Foreskin fibroblast (primary cell): ENCODE measurements at places on chromosomes 6 and 20.

DNA sequence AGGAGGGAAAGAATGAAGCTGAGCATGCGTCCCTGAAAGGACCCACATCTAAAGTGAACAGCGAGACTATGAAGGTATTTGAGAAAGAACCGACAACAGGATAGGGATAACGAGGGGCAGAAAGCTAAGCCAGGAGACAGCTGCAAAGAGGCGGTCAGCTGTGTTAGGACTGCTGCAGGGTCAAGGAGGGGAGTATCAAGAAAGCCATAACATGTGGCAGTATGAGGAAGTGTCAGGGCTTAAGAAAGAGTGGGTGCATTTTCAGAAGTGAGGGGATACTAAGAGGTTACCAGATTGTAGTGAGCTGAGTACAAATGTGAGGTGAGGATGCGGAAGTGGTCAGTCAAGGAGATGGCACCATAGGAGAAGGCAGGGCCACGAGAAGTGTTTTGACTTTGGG lies 21.2 kb downstream of the MYLIP start:
- no peak for DNase-seq

DNA sequence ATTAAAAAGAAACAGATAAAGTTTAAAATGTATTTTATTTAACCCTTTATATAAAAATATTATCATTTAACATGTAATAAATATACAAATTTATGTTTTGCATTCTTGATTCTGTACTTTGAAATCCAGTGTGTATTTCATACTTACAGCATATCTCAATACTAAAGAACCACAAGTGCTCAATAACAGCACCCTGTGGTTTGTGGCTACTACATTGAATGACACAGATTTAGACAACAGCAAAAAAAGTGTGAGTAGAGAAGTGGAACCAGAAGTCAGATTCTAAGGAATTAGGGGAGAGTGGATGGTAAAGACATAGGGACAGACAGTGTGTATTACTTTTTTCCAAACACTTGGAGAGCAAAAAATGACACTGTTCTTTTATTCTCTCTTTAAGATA lies 524.5 kb downstream of the BMP2 start:
- DNase-seq, result no peak

DNA sequence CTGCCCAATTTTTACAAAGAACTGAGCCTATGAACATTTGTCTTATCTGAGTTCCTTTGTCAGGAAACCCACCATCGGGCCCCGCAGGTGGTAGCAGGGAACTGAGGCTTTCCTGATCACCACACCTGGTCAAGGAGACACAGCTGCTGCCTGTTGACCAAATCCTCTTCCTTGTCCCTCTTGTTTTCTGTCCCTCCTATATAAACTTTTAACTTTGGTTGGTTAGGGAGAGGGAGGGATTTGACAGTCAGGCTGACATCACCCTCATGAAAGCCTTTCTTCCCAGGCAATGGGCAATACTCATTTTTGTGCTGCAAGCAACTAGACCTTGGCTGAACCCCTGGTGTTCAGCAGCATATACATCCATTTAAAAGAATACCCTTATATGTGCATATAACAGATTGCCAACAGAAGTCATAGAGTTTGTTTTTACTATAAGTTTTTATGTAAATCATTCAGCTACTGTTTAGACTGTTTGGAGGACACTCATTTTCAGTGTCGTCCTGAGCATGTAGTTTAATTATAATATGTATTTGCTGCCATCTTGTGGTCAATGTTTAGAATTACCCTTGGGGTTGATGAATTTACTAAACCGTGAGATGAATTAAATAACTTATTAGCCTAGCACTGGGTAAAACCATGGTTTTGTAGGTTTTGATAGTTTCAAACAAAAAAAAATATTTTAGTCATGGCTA lies 17.0 kb downstream of the CRISP1 start:
- DNase-seq, result peak; percentile 41

GRCh38 chr20:8057871-8058270 lies 38.3 kb upstream of the TMX4 start:
- no peak for DNase-seq

- no peak for DNase-seq
These were observed 143.6 kb upstream of the ZNF184 start for GRCh38 chr6:27616328-27617045.

DNA sequence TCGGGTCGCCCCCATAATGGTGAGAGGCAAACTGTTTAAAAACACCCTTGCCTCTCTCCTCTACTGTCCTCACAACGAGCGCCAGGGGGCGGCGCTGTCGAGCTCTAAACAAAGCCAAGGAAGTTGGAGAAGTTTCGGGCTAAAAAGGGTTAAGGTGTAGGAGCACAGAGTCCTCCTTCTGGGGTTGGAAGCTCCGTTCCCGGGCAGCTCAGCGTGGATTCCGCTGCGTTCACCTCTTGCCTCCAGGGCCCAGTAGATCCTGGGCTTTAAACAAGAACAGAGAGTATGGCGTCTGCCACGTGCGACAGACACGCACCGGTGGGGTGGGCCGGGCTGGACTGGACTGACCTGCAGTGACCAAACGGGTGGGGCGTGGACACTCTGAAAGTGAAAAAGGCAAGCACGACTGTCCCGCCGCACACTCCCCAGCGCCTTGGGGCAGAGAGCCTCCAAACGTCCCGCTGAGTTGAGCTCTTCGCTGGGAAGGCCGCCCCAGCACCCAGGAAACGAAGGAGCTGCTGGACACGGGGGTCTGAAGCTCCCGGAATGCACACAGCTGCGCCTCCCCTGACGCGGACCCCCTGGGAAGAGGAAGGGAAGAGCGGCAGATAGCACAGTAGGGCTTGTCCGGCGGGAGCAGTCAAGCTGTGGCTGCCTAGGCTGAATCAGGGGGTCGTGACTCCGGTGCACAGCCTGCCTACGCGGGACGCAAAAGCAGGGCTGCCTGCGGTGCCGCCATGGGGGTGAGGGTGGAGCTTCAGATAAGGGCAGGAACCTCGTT lies 1.6 kb upstream of the THBD start:
- DNase-seq, result peak; percentile 89

- DNase-seq, result no peak
These were observed 43.8 kb downstream of the MAP3K4 start for GRCh38 chr6:161035182-161035980.

- DNase-seq, result no peak
These were observed 406.1 kb upstream of the MARCKS start for GRCh38 chr6:113451049-113451448.

DNA sequence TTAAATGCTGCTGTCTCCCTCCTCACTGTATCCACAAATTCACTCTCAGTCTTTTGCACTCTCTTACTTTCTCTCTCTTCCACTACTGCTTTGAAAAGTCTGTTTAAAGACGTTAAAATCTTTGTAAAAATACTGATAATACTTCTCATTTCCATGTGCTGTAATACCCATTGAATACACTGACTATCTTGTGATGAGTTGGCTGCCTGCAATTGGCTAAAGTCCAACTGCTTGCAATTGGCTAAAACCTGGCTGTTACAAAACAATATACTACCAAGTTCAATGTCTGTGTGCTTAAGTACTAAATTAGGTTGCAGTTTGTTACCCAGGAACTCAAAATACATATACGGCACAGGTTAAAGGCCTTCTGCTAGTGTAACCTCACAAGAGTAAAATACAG lies 264.8 kb downstream of the THBS2 start:
- peak; percentile 75 for DNase-seq

DNA sequence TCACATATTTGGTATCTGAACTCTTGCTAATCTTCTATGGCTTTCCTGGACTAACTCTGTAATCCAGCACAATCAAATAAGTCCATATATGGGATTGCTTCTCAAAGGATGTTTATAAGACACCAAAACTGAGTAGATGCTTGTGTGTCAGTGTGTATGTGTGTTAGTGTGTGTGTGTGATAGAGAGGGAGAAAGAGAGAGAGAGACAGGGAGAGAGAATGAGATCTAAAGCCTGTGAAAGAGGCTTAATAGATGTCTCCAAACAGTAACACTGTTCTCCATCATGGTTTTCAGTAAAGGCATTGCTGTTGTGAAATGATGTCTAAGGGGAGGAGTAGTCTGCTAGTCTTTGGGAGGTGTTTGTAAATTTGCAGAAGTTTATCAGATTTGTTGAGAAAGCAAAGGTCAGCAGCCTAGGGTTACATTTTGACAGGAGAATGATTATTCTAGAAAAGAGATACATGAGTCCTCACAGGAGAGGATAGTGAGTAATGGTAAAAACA lies 73.9 kb upstream of the MLIP start:
- DNase-seq, result no peak

GRCh38 chr6:39867592-39867991 lies 66.7 kb downstream of the MOCS1 start:
- no peak for DNase-seq

DNA sequence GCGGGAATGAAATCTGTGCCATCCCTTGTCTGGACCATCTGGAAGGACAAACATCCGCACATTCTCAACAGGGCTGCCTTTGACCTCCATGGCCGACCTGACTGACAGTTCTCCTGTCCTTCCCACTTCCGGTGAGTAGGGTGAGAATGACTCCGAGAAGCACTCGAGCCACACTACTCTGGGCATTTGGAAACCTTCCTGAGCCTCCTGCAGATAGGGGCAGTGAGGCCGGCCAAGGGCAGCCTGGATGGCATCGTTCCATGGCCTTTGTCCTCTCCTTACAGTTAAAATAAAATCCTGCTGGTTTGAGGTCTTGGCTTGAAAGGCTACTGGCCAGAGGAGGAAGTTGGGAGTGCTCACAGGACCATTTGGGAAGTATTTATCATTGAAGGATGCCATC lies 70.9 kb upstream of the QKI start:
- DNase-seq, result no peak

DNA sequence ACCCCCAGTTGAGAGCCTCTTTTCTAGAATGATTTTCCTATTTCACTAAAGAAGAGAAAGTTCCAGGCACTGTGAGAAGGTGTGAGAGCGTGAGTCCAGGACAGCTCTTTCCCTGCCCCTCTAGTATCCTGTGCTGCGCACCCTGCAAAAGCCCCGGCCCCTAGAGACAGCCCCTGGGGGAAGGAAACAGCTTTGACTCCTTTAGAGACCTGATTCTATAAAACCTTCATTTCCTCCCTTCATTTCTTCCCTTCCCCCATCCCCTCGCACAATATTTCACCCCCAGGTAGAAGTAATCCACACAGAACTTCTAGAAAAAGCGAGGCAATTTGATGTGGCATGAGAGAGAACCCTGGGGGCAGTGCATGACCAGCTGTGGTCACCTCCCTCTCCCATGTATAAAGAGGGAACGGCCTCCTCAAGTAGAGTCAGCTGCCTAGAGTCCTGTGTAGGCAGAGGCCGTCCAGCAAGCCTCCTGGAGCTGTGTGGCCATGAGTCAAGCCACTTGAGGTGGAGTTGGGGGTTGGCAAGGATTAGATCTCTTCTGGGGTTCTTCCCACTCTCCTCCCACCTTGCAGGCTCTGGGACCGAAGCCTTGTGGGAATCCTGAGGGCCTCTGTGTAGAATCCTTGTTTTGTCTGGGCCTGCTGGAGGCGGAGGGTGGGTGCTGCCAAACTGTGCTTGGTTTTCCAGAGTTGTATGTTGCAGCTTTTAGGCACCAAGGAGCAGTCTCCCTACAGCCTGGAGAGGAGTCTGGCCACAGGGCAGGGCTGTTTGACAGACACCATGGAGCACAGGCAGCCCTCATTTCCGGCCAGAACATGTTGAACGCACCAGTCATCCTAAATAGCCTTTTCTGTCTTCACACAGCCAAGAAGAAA lies 41.7 kb downstream of the CHMP4B start:
- DNase-seq, result no peak

DNA sequence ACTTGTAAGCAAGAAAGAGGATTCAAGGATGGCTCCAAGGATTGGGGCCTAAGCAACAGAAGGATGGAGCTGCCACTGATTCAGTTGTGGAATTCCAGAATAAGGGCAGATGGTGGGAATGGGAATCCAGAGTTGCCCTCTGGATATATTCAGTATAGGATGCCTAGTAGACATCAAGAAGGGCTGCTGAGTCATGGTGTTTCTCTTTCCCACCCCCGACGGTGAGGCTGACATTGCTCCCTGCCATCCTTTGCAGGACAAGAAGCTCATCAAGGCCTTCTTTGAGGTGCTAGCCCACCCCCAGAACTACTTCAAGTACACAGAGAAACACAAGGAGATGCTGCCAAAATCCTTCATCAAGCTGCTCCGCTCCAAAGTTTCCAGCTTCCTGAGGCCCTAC lies 11.2 kb upstream of the ZNF76 start:
- DNase-seq, result peak; percentile 56

- DNase-seq, result no peak
These were observed 254.5 kb downstream of the TMEM242 start for GRCh38 chr6:157068691-157069324.

- no peak for DNase-seq
These were observed 1.3 kb downstream of the LY6G6C start for GRCh38 chr6:31720196-31720770.

DNA sequence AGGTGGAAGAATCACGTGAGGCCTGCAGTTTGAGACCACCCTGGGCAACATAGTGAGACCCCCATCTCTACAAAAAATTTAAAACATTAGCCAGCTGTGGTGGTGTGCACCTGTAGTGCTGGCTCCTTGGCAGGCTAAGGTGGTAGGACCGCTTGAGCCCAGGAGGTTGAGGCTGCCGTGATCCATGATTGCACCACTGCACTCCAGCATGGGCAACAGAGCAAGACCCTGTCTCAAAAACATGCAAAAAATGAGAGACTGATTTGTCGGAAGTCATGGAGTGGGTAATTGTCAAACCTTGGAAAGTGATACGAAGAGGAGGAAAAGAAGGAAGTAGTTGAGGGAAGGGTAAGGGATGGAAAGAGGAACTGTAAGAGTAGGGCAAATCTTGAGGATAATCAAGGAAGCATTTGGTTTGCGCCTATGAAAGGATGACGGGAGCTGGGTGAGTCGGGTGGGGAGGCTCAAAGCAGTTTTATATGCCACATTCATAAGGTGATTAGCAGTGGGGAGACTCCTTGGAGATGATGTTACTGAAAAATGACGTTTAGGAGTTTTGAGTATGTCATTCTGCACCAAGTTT lies 14.5 kb downstream of the L3MBTL3 start:
- DNase-seq, result no peak

DNA sequence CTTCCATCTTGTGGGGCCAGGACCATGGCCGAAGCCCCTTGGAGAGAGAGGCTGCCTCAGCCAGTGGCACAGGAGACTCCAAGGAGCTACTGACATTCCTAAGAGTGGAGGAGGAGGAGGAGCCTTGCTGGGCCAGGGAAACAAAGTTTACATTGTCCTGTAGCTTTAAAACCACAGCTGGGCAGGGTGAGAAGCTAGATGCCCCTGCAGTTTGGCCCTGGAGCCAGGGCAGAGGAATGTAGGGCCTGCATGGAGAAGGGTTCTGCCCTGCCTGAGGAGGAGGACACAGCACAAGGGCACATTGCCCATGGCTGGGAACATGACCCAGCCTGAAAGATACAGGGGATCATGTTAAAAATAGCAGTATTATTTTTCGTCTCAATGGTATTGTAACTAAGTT lies 37.4 kb downstream of the PLCG1 start:
- DNase-seq, result no peak

DNA sequence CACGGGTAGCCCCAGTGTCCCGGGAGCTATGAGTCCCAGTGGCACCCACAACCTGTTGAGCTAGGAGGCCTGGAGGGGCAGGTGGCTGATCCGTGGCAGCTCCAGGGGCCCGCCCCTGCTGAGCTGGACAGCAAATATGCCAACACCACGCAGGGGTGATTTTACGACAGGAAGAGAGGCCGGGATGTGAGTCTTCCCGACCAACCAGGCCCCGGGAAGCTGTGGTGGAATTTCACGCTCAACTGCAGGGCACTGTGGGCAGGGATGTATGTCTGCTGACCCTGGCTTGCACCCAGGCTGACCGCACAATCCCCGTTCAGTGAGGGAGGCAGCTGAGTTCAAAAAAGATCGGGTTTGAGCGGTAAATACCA lies 183.9 kb downstream of the ERMARD start:
- no peak for DNase-seq
